Motor neuron (in vitro differentiated cells): ENCODE measurements at places on chromosomes 13 and 19. TPM values are rescaled to one million over a fixed set of nuclear protein-coding genes. Genes with fewer than 3 reads are reported as not detected.

The PSG2 gene
- total RNA-seq = not detected in 2 replicates

The STAP2 gene
- total RNA-seq = 3.7 and 4.9 TPM in 2 replicates

The LILRA2 gene
- 0.77 TPM in 1 of 2 replicates, not detected in the other for total RNA-seq

The CEACAM16 gene
- total RNA-seq = not detected in 2 replicates

The SOX21 gene
- 0.10 TPM in 1 of 2 replicates, not detected in the other for total RNA-seq

The ZNF177 gene
- 4.9 and 5.2 TPM in 2 replicates for total RNA-seq

The PEPD gene
- total RNA-seq = 95.8 and 113 TPM in 2 replicates

The NCR1 gene
- total RNA-seq = not detected in 2 replicates

The MEIS3 gene
- total RNA-seq = 17.3 and 29.1 TPM in 2 replicates

The CYSLTR2 gene
- 0.11 and 0.21 TPM in 2 replicates for total RNA-seq

The TBC1D17 gene
- 14.9 and 15.6 TPM in 2 replicates for total RNA-seq

The NLRP11 gene
- 0.35 TPM in 1 of 2 replicates, not detected in the other for total RNA-seq

The ZNF541 gene
- 0.10 TPM in 1 of 2 replicates, not detected in the other for total RNA-seq

The IQCN gene
- 1.9 TPM in 2 replicates for total RNA-seq

The SIGLEC5 gene
- not detected in 2 replicates for total RNA-seq

The KLK12 gene
- total RNA-seq = not detected in 2 replicates

The PSG6 gene
- 0.97 and 1.00 TPM in 2 replicates for total RNA-seq

The TGFBR3L gene
- total RNA-seq = 0.21 and 0.23 TPM in 2 replicates

The CEACAM3 gene
- not detected in 2 replicates for total RNA-seq

The SIGLEC9 gene
- total RNA-seq = 0.24 and 0.33 TPM in 2 replicates

The FGF22 gene
- 0.29 and 0.59 TPM in 2 replicates for total RNA-seq

The NBEA gene
- 45.7 and 48.9 TPM in 2 replicates for total RNA-seq

The BEST2 gene
- total RNA-seq = 0.46 and 0.88 TPM in 2 replicates

The MPV17L2 gene
- total RNA-seq = 22.2 and 22.7 TPM in 2 replicates

The SPPL2B gene
- total RNA-seq = 51.7 and 66.4 TPM in 2 replicates

The BORA gene
- 9.3 TPM in 2 replicates for total RNA-seq

The SRRM5 gene
- 0.87 and 1.1 TPM in 2 replicates for total RNA-seq
